ENCODE measurements at places on chromosomes 11 and 22.

GRCh38 chr22:28999919-29000556, 61.6 kb downstream of the C22orf31 start:
- no peak for DNase-seq

DNA sequence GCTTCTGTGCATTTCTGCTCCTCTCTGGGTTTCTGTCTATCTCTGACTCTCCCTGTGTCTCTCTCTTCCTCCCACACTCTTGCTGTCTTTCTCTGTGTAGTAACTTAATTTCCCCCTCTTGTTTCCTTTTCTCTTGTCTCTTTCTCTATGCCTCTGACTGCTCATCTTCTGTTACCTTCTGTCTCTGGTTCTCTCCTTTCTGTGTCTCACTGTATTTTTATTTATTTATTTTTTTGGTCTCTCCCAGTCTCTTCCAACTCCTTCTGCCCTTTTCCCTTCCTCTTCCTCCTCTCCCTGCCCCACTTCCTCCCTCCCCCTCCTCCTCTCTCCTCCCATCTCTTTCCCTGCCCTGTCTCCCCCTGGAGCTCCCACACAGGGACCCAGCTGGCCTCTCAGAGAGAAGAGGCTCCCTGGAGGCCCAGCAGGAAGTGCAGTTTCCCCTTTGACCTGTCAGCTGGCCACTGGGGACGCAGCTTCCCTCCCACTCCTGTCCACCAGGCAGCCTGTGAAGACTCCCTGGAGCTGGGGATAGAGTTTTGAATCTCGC, 38.3 kb upstream of the MYH9 start:
- no peak for DNase-seq

GRCh38 chr22:36404446-36404845, 16.7 kb upstream of the MYH9 start:
- no peak for DNase-seq

DNA sequence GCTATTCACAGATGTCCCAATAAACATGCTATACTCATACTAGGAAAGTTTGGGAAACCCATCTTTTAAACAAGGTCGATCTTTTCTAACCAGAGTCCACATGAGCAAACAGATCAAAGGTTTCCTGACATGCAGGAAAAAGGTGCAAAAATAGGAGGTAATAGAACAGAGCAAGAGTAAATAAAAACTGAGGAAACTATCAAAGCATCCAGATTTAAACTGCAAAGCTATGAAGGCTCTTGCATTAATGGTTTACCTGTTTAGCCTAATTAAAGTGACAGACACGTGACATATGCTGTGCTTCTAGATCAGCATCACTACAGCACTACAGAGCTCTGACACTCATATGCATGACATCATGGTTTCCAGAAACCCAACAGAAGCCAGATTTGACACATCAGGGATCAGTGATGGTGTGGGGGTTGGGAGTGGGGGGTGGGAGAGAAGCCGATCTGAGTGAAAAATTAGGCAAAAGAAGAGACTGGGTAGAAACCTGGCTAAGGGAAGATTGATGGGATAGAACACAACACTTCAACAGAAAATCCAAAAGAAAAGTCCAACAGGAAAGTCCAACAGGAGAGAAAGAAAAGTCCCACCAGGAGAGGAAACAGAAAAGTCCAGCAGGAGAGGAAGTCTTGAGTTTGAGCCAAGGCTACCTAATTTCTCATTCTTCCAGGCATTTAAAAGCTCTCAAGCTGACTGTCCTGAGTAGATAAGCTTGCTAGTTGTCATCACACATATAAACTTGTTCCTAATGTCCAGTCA, 262.3 kb downstream of the SOX6 start:
- no peak for DNase-seq

DNA sequence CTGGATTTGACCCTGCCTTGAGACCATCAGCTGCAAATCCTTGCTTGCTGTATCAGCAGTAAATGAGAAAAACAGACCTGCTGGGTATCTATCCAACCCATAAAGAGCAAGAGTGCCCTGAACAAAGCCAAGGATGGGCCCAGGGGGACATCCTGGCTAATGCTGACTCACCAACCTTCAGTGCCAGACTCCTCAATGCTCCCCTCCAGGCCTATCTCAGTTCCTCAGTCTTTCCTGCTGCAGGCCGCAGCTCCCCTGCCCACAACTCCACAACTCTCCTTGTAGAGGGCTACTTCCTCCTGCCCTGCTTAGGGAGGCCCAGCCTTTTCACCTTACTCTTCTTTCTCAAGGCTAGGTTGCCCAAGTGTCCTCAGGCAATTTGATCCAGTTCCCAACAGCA, 2.6 kb downstream of the LAMTOR1 start:
- no peak for DNase-seq

GRCh38 chr11:59923813-59924212, 14.4 kb upstream of the OOSP1 start:
- DNase-seq: no peak

- no peak for DNase-seq
Measured at GRCh38 chr11:12449961-12450715, 72.8 kb downstream of the PARVA start.

Measured in 8988T (cell line).